Prostate gland (tissue), 2 donors: ENCODE measurements at places on chromosomes 4 and X.

DNA sequence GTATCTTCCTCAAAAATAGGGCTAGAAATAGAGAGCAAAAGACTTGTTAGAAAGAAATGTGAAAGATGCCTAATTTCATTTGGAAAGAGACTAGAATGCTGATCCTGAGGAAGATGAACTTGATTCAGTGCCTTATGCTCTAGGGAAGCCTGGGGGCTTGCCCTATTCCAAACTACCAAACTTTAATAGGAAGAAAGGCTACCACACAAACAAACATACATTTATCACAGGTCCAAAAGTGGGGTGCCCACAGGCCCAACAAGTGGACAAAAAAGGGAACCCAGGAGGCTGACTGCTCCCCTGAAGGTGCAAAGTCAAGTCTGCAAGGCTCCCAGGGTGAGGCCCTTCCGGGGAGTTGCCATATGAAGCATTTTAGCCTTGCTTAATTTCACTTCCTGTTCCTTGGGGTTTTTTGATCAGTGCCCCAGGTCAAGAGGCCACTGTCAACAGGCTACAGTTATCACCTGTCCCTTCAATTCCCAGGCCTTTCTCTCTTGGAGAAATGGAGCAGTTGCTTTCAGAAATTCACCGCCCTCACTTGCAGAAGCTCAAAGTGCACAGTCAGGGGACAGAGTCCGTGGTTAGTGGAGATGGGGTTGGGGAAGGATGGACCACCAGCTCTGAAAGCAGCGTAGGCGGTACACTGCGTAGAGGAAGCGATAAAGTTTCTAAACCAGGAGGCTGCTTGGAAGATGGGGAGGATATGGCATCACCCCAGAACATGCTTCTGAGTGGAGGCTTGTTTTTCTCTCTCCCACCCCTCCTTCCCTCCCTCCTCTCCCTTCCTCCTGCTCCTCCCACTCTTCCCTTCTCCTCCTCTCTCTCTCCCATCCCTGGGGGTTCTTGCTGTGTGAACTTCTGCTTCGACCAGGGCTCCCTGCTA lies 36.4 kb downstream of the TMEM154 start:
- no peak for DNase-seq

DNA sequence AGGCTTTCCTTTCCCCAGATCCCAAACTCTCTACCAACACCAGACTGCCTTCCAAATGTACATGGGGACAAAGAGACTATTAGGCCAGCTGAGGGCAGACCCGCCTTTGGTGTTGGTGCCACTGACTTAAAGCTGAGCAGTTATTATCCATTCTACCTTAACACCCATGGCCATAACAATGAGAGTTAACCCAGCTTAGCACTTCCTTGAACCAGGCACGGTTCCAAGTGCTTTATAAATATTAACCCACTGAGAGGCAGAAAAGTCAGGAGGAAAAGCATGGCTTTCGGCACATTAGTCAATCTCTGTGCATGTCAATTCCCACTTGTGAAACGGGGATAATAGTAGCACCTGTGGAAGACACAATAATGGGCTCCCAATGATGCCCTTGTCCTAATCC lies 243.1 kb upstream of the ANXA3 start:
- no peak for DNase-seq

DNA sequence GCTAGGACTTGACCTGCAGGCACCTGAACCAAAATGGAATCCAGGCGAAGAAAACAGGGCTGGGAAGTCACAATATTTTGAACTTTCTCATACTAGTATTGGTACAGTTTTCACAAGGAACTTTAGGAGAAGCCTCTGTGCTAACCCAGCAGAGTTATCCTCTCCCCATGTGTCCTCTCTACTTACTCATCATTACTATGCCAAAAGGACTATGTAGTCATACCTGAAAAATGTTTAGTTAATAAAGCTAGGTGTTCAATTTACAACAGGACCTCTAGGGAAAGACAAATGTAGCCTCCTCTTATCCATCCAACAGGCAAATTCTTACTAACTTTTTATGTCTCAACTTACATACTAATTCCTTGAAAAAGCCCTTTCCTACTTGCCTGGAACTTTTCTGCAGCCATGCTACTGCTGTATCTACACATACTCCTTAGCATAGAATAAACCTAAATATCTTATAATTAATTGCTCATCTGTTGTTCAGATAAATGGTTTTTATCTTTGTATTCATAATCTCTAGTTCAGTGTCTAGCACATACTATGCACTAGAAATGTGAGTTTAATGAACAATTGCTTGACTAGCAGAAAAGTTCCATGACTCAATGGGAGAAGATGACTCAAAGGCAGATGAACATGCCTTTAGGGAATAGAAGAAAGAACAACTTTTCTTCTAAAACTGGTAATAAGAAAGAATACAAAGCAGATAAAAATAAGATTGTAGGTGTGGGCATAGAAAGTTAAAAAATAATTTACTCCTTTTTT lies 215.5 kb upstream of the VEGFC start:
- no peak for DNase-seq

- DNase-seq: no peak
These were observed 3.1 kb downstream of the PPA2 start for GRCh38 chr4:105470766-105471165.

DNA sequence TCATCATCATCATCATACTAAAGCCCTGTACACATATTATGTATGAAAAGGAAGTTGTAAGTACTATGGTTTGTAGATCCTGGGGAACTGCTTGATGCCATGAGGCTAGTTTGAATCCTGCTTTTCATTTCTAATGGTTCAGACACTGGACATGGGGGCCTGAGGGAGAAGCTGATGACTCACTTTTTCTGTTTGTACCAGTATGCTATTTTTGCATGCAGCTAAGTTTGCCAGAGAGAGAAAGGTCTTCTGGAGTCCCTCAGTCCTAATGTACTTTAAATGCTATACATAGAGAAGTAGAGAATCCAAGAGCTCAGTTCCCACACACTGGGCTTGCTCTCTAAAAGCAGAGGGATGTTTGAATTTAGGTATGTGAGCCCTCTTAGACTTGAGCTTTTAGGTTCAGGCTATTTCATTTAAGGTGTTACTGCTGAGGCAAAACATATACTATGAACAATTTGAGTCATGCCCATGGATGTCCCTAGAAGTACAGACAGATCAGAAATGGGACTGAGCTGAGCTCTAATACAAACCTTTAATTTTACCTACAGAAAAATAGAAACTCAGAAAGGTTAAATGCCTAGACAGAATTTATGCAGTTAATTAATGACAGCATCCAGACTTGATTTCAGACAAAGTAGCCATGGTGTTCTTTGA lies 17.6 kb upstream of the HS3ST1 start:
- no peak for DNase-seq

DNA sequence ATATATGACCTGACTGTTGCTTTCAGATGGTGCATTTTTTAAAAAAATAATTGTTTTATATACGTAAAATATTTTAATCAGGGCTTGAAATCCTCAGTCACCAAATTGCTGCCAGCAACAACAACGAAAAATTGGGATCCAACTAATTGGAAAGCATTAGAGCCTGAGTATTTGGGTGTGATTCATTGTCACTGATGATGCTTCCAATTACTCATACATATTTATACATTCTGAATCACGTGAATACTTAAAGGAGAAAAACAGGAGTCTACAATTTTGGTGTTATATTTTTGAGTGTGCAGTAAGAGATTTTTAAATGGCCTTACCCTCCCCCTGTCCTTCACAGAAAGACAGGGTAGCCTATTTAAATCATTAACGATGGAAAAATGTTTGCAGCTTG lies 765.6 kb upstream of the TENM3 start:
- no peak for DNase-seq

- peak; percentile 91 for DNase-seq
These were observed 12.9 kb upstream of the ZCCHC4 start for GRCh38 chr4:25299476-25300203.

- DNase-seq: no peak
These were observed 88.1 kb downstream of the CAMK2D start for GRCh38 chr4:113673450-113673849.

GRCh38 chrX:16934185-16934584 lies 12.3 kb upstream of the REPS2 start:
- no peak for DNase-seq

- no peak for DNase-seq
These were observed 22.4 kb downstream of the RBM47 start for GRCh38 chr4:40607221-40607620.

DNA sequence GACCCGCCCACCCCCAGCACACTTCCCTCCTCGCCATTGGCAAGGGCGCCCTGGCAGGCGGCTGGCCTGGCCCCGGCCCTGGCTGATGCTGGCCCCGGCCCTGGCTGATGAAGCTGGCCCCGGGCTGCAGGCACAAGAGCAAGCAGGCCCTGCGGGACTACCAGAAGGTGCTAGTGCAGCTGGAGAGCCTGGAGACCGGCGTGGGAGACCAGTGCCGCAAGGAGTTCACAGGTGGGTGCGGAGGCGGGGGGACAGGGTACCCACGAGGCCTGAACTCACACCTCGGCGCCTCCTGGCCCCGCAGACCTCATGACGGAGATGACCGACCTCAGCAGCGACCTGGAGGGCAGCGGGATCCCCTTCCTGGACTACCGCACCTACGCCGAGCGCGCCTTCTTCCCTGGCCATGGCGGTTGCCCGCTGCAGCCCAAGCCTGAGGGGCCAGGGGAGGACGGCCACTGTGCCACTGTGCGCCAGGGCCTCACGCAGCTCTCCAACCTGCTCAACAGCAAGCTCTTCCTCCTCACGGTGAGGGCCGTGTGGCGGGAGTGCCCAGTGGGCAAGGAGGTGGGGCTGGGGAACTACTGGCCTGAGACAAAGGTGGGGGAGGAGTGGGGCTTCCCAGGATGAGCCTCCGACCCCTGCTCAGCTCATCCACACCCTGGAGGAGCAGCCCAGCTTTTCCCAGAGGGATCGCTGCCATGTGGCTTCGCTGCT lies 6.1 kb upstream of the SRPK3 start:
- no peak for DNase-seq

DNA sequence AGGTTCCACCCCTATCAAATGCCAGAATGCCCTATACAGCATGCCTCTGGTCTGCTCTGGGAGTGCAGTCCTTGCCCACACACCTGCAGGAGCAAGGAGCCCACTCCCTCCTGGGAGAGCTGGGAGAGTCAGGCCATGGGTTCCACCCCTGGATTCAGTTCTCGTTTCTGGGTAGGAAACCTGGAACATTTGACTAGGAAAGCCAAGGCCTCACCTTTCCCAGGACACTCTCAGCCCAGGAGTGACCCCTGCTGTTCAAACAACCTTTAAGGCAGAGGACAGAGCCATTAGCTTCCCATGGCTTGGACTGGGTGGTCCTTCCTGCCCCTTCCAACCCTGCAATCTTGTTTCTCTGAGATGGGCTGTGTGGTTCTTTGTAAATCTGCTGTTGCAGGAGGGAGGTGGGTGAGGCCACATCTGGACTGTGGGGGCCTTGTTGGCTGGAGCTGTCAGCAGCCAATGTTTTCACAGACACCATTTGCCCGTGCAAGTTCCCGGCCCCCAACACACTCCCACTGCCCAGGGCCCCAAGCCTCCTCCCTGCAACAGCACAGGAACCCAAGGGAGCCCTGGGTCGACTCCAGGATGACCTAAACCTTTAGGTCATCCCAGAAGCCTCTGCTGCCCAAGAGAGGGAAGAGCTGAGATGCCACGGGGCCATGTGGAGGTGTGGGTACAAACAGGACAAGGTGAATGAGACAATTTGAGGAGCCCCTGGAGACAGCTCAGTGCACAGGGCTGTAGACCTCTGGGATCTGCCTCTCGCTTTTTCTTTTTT lies 104.4 kb downstream of the PJA1 start:
- DNase-seq: peak; percentile 18

DNA sequence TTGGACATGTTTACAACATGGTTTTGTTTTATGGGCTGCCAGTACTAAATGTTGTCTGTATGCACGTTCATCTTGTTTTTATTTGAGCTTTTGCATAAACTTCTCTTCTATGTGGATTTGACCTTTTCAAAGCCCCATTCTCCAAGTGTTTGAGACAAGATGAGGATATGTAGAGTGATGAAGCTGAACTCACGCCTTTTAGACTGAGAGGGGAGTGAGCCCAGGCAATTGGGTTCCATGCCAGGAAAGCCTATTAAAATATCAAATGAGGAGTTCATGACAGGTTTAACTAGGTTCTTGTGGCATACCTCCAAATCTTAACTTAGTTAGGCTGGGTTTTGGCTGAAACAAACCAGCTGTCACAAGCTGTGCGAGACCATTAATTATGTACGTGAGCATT lies 170.4 kb upstream of the LDB2 start:
- no peak for DNase-seq

DNA sequence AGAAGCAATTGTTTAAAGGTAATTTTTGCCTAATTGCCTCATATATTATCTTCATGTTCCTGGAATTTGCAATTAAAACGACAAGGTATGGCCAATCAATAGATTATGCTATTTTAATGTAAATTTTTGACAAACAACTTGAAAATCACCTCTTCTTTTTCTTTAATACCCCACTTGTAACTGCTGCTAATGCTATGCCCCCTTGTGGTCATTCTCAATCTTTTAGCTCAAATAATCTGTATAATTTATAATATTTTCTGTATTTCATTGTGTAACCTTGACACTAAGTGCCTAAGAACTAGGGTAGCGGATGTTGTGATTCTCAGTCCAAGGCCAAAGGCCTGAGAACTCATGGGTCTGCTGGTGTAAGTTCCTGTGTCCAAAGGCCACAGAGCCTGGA lies 831.7 kb upstream of the POU3F4 start:
- DNase-seq: no peak

- DNase-seq: no peak
These were observed 26.7 kb upstream of the PLAC1 start for GRCh38 chrX:134684956-134685355.

DNA sequence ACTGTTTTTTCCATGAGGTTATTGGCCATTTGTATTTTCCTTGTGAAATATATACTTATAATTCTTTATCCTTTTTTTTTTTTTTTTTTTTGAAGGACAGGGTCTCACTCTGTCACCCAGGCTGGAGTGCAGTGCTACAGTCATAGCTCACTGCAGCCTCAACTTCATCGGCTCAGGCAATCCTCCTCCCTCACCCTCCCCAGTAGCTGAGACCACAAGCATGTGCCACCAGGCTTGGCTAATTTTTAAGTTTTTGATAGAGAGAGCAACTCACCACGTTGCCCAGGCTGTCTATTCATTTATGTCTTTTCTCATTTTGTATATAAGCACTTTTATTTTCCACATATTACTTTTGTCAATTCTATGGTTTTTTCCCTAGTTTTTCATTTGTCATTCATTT lies 16.8 kb downstream of the RBPJ start:
- no peak for DNase-seq

GRCh38 chr4:23930750-23931488 lies 41.1 kb upstream of the PPARGC1A start:
- DNase-seq: peak; percentile 24

- DNase-seq: no peak
These were observed 4.9 kb downstream of the SMR3A start for GRCh38 chr4:70365479-70365878.

GRCh38 chrX:85136409-85136808 lies 107.2 kb downstream of the SATL1 start:
- DNase-seq: no peak

GRCh38 chrX:3820167-3820566 lies 106.7 kb upstream of the PRKX start:
- no peak for DNase-seq

DNA sequence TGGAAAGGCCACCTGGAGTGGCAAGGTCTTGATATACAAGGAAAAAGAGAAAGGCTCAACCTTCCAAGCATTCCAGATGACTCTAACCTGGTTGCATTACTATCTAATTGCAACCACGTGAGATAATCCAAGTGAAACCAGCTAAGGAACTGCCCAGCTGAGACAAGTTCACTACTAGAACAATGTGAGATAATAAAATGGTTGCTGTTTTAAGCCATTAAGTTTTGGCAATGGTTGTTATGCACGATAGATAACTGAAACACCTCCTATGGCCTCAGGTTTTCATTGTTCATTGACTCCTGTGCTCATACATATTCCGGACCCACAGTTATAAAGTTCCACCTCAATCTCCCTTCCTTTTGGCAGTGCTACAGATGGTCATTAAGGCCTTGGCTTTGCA lies 9.2 kb upstream of the CXorf66 start:
- DNase-seq: no peak
